Fibroblast of skin of left biceps (primary cell): ENCODE measurements at places on chromosomes 7 and 10.

DNA sequence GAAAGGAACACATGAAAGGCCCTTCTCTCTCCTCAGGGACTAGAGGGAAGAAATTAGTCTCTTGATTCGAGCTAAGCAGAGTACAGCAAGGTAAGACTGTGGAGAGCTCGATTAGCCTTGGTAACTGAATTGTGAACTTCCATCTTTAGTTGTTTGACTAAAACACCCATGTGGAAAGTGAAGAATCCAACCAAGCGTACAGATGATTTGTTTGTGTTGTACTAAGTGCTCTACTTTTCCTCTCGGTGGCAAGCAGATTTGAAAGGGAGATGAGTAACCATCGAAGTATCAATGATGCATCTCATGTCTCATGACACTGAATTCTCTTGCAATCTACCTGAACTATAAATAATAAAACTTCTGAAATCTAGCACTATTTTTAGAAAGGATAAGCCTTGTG lies 80.7 kb downstream of the FZD1 start:
- DNase-seq: no peak

DNA sequence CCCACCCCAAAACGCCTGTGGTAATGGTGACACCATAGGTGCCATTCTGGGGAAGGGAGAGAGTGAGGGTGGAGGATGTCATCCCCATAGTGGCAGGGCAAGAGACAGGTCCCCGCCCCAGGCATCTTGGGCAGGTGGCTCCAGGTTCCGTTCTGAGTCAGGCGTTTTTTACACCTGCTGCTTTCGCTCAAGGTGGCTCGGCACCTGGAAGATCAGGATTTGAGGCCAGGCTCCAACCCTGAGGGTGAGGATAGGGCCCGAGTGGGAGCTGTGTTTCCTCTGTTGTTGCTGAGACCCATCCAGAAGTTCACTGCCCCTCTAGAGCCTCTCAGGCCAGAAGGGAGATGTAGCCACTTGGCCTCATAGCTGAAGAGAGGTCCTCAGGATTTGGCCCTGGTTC lies 36.6 kb upstream of the DUSP5 start:
- DNase-seq: no peak

- DNase-seq: no peak
These were observed 135.1 kb upstream of the TRIM24 start for GRCh38 chr7:138324941-138325340.

GRCh38 chr7:84425702-84426259 lies 231.2 kb upstream of the SEMA3A start:
- no peak for DNase-seq

GRCh38 chr10:74846958-74847357 lies 20.6 kb downstream of the KAT6B start:
- DNase-seq: no peak

- no peak for DNase-seq
These were observed 413.9 kb downstream of the LRMDA start for GRCh38 chr10:75845176-75845947.

DNA sequence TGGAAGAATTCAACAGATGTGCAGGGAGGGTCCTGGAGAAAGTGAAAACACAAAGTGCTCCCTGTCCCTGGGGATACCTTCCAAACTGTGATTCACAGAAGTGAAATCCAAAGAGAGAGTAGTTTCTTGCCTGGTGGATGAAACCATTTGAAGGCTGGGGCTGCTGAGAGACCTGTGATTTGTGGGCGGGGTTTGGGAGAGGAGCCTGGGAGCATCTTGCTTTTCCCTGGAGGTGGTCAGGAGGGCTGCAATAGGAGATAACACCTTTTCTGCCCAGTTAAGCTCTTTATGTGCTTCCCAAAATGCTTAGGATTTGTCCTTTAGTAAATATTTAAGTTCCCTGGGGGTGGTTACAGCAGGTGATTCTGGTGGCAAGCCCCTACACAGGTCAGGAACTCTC lies 105.3 kb upstream of the TPK1 start:
- no peak for DNase-seq

- DNase-seq: peak; percentile 53
These were observed 550.0 kb downstream of the REEP3 start for GRCh38 chr10:64071218-64071617.

- DNase-seq: peak; percentile 48
These were observed 44.0 kb downstream of the RTKN2 start for GRCh38 chr10:62224606-62225005.

DNA sequence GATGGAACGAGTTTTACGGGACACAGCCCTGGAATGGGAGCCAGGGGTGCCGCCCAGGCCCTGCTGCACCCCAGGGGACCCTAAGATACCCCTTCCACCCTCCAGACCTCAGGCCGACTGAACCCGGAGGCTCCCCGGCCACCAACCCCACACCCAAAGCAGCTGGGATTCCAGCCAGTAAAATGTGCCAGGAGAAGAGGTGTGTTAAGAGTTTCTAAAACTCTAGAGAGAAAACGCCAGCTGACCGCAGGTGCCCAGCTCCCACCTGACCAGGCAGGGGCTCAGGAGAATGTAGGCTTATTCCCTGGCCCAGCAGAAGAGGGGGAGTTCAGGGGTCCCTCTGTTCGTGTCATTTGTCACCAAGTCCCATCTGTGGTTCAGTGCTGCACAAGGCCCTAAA lies 17.5 kb downstream of the NUDT1 start:
- no peak for DNase-seq

DNA sequence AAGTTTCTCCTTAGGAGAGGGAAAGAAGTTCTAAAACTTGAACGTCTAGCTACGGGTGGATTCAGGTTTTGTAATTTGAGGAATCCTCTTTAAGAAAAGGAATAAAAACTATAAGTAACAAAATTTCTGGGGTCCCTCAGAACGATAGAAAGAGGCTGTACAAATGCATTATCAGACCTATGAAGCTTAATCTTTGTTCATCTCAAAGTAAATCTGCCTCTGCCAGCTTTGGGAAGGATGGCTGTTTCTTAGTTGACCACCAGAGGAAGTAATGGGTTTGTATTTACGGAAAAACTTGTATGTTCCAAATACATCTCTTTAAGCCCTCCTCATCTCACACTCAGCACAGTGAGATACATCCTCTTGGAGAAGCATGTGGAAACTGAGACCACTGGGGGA lies 864 bp downstream of the PSTK start:
- peak; percentile 4 for DNase-seq

DNA sequence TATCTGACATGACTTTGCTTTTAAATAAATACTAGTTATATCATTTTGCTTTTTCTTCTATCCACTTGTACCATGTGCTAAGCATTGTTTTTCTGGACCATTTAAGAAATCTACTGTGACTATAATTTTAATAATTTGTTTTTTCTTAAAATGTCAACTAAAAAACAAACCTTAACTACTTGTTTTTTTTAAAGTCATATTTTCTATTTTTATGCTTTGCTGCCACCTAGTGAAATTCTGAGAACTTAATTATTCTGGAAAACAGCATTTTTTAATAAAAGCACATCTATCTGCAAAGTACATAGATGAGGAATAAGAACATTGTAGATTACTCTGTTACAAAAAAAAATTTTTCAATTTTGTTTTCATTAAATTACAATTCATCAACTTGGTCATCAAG lies 47.4 kb downstream of the ORC5 start:
- no peak for DNase-seq

GRCh38 chr10:124168581-124168980 lies 75.2 kb upstream of the CHST15 start:
- no peak for DNase-seq

DNA sequence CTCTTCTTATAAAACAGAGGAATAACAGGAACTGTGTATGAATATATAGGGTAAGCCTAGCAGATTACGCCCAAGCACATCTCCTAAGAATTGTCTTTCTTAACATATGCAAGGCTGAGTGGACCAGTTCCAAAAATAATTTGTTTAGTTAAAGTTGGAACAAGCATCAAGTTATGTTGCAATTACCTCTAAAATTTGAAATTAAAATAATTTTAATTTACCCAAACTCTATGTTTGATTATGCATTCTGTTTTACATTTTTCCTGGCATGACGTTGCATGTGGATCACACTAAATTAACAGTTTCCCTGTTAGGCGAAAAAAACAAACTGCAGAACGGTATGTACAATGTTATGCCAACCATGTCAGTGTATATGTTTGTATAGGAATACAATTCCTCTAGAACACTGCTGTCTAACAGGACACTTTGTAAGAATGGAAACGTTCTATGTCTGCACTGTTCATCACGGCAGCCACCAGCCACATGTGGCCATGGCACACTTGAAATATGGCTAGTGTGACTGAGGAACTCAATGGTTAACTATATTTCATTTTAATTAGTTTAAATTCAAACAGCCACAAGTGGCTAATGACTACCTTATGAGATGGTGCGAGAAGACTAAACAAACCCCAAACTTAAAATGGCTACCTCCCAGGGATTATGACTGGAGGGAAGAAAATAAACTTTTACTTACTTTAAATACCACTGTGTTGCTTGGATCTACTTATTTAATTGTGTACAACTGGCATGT lies 281.1 kb upstream of the KLF14 start:
- no peak for DNase-seq

- DNase-seq: no peak
These were observed 117.0 kb upstream of the STK17A start for GRCh38 chr7:43465581-43466554.

DNA sequence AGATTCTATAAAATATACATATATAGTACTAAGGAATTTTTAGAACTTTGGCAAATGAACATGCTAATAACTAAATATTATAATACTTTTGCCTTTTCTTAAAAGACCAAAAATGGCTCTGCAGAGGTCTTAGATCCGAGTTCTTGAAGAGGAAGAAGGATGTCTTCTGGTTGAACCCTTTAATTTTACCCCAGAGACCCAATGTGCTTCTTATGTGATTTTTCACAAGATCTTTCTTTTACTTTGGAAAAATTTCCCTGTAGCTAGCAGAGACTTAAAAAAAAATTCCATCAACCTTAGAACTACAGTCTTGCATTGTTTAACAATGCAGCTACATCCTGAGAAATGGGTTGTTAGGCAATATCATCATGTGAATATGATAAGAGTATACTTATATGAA lies 663.2 kb downstream of the PARD3 start:
- DNase-seq: no peak

DNA sequence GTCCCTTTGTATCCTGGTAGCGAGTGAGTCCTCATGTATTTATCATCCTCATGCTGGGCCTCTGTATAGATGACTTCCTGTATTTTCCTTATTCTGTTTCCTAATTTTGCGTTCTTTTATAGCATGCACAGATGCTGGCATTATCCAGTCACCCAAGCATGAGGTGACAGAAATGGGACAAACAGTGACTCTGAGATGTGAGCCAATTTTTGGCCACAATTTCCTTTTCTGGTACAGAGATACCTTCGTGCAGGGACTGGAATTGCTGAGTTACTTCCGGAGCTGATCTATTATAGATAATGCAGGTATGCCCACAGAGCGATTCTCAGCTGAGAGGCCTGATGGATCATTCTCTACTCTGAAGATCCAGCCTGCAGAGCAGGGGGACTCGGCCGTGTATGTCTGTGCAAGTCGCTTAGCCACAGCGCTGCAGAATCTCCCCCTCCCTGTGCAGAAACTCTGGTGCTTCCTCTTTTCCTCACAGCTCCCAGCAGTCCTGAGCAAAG lies 183.1 kb upstream of the PRSS58 start:
- no peak for DNase-seq

DNA sequence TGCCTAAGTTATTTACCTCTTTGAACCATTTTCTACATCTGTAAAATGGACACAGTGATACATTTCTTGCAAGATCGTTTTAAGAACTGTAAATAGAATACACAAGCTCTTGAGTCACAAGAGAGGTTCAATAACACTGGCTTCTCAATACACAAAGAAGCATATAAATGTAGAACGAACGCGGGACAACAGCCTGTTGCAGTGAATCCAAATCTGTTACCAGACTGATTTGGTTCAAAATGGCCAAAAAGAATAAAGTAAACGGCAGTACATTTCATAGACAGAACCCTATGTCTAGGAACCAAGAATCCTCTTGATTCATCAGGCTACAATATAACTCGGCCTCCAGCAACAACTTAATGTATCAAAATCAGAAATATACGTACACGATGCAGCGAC lies 701 bp downstream of the MTPAP start:
- no peak for DNase-seq

DNA sequence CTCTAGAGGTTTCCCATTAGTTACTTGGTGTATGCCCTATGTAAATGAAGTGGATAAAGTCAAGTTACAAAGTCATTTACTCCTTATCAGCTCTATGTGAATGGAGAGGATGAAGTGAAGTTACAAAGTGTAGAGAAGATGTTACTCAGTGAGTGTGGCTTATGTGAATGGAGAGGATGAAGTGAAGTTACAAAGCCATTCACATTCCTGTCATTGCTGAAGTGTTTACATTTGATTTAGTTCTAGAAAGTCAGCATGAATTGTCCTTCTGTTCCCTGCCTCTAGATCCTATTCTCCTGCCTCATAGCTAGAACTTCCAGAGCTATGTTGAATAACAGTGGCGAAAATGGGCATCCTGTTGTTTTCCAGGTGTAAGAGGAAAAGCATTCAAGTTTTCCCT lies 880.1 kb downstream of the DNAJB9 start:
- no peak for DNase-seq

GRCh38 chr7:1918881-1919525 lies 248.9 kb downstream of the ELFN1 start:
- no peak for DNase-seq

- no peak for DNase-seq
These were observed 90.7 kb downstream of the LRRC4 start for GRCh38 chr7:127940381-127941160.

DNA sequence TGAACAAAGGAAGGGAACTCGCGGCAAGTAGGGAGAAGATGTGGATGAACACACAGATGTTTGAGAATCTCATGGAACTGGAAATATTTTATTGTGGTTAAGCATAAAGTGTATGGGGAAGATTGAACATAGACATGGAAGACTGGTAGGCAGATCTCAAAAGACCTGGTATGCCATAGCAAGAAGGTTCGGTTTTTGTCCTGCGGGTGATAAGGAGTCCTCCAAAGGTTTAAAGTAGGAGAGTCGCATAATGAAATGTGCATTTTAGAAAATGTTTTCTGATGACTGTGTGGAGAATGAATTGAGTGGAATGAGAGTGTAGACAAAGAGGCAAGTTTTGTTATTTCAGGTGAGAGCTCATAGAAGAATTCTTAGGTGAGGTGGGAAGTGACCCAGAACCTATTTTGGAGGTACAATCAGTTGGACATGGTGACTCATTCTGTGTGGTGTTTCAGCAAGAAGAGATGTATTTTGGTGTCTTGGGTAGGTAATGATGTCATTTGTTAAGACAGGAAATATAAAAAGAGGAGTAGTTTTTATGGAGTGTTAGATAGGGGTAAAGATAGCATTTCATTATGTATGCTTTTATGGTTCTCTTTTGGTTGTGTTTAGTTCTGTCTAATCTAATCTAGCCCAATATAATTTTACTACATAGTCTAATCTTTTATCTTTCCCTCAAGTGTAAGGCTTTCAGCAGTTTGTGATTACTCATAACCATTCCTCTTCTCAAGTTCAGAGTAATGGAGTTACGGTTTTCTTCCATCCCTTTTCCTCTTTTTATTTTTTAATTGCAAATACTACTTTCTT lies 239.2 kb downstream of the EXOC4 start:
- DNase-seq: no peak

- DNase-seq: no peak
These were observed 504.4 kb downstream of the LRMDA start for GRCh38 chr10:75935650-75936400.
